ENCODE measurements at places on chromosomes 7 and 10.
A peak's percentile ranks its signal among the peaks of the same experiment; 100 is the strongest.

GRCh38 chr10:86071145-86071544 is 295.4 kb downstream of the GRID1 start:
- DNase-seq: no peak

DNA sequence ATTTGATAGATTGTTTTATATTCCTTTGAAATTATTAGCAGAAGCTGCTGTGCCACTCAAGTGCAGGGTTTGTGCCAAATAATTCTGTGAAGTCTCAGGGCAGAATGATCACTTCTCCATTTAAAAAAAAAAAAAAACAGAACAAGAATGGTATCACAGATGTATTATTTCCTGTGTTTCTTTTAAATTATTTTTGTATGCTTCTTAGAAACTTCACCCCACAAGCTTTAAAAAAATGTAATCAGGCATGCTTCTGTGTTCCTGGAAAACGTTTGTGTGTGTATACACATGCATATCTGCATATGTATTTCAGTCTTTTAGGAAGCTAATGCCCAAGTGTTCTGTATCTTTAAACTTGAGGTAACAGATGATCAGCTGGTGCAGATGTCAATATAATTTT is 6.3 kb upstream of the CD36 start:
- no peak for DNase-seq

GRCh38 chr7:50757703-50758390 is 24.8 kb downstream of the GRB10 start:
- no peak for DNase-seq

GRCh38 chr10:117241541-117242462 is 888 bp downstream of the SLC18A2 start:
- DNase-seq: no peak

GRCh38 chr7:38127216-38128207 is 50.5 kb upstream of the STARD3NL start:
- DNase-seq: no peak

- no peak for DNase-seq
Measured at GRCh38 chr10:23742807-23743206, 303.9 kb downstream of the OTUD1 start.

GRCh38 chr7:81244224-81244623 is 325.4 kb upstream of the SEMA3C start:
- DNase-seq: no peak

- peak; percentile 92 for DNase-seq
Measured at GRCh38 chr10:17214971-17215781, 12.9 kb upstream of the VIM start.

DNA sequence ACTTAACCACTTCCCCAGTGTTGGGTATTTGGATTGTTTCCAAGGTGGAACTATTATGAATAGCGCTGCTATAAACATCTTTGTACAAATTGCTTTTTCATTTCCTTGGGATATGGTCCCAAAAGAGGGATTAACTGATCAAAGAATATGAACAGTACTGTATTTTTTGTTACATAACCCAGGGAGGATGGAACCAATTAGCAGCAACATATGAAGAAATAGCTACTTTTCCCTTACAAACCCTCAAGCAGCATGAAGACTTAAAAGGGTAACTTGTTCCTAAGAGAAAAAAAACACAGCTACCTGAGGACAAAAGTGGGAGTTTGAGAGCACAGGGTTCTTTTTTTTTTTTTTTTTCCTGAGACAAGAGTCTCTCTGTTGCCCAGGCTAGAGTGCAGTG is 13.1 kb upstream of the TLX1 start:
- no peak for DNase-seq

DNA sequence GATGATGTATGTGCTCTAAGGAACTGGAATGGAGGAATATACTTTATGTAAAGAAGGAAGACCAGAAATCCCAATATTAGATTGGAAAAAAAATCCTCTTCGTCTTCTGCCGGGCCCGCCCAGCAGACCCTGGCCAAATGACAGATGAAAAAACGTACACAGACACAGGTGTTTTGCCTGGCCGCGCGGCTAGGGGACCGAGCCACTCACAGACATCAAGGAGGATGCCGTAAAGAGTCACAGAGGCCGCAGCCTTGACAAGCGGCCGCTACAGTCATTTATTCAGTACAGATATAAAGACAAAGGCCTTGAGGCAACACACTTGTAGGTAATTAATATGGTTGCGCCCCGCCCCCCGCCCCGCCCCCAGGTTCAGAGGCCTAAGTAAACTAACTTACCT is 594.1 kb downstream of the GRM8 start:
- DNase-seq: no peak

DNA sequence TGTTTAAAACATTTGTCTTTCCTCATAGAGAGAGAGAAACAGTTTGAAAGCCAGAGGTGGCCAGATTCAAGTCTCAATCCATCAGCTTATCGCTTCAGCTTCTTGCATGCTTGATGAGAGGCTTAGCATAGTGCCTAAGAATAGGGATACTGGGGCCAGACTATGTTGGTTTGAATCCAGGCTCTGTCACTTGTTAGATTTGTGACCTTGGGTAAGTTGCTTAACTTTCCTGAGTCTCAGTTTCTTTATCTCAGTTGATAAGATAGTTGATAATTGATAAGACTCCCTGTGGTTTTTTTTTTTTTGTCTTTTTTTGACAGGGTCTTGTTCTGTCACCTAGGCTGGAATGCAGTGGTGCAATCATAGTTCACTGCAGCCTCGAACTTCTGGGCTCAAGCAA is 12.1 kb upstream of the CDK6 start:
- no peak for DNase-seq

GRCh38 chr7:36648441-36648840 is 75.9 kb downstream of the AOAH start:
- no peak for DNase-seq

Data from stromal cell of bone marrow (primary cell).